Nucleus accumbens (tissue), 56 donors: ENCODE measurements at places on chromosomes 12 and 14.

DNA sequence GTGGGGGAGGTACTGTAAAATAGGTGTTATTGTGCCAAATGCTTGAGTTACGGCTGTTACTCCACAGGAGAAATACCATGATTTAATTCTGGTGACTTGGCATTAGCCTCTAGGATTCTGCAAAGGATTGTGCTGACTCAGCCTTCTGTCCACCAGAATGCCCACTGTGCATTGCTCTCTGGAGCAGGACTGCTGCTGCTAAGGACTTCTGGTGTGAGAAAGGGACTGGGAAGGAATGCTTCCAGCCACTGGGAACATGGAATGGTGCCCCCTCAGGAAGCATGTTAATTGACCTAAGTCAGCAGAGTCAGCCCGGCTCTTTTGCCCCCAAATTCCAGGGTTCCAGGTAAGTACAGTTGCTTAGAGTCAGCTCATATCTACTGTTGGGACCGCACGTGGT, 32.9 kb downstream of the ZFHX2 start:
- DNase-seq: no peak

DNA sequence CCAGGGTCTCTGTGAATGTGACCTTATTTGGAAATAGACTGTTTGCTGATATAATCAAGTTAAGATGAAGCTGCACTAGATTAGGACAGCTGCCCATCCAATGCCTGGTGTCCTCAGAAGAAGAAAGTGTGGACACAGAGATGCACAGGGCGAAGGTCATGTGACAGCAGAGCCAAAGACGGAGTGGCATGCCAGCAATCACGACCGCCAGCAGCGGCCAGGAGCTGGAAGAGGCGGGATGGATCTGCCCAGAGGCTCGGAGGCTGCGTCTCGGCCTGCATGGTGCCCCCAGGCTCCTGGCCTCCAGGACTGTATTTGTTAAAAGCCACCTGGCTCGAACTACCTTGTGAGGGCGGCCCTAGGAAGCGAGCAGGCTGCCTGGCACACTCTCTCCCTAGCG, 76.5 kb downstream of the RFLNA start:
- no peak for DNase-seq

- DNase-seq: no peak
Observed at GRCh38 chr12:22882559-22882958, 257.6 kb downstream of the ETNK1 start.

DNA sequence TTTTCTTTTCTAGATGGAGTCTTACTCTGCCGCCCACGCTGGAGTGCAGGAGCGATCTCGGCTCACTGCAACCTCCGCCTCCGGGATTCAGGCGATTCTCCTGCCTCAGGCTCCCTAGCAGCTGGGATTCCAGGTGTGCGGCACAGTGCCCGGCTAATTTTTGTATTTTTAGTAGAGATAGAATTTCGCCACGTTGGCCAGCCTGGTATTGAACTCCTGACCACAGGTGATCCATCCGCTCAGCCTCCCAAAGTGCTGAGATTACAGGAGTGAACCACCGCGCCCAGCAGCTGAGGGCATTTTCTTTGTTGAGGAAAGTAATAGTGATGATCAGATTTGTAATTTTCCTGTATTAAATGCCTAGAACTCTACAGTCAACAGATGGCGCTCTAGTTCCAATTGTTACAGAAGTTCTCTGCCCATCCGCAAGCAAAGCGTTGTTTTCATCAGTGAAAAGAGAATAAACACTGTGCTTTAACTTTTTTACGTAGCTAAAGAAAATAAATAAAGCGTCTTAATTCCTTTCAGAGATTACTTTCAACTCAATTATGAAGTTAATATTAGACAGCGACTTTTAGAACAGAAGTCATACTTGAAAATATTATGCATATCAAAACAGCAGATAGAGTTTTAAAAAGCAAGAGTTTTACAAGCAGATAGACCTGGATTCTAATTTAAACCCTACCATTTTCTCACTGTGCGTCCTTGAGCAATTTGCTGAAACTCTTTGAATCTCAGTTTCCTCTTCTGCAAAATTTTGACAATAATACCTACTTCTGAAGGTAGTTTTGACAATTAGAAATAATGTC, 335.1 kb downstream of the DUSP6 start:
- peak; percentile 12 for DNase-seq

- DNase-seq: no peak
Observed at GRCh38 chr14:91369628-91370445, 47.8 kb downstream of the CCDC88C start.

DNA sequence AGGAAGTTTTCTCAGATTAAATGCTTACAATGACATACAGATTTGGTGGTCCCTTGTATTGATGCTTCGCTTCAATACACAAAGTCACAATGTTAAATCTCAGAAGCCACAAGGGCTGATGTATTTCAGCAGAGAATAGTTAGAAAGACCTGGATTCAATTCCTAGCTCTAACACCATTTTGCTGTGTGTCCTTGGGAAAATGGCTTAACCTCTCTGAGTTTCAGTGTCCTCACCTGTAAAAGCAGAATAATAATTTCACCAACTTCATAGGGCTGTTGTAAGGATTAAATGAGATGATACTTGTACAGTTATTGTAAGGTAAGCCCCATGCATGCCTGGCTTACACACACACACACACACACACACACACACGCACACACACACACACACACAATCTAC, 30.3 kb downstream of the P2RX7 start:
- no peak for DNase-seq

- DNase-seq: no peak
Observed at GRCh38 chr14:79791055-79791732, 420.1 kb downstream of the DIO2 start.

GRCh38 chr12:45419317-45419814, 203.5 kb downstream of the ANO6 start:
- DNase-seq: no peak

GRCh38 chr12:117674313-117674712, 294.5 kb downstream of the KSR2 start:
- DNase-seq: no peak

GRCh38 chr12:90216815-90217214, 508.2 kb upstream of the ATP2B1 start:
- DNase-seq: no peak

DNA sequence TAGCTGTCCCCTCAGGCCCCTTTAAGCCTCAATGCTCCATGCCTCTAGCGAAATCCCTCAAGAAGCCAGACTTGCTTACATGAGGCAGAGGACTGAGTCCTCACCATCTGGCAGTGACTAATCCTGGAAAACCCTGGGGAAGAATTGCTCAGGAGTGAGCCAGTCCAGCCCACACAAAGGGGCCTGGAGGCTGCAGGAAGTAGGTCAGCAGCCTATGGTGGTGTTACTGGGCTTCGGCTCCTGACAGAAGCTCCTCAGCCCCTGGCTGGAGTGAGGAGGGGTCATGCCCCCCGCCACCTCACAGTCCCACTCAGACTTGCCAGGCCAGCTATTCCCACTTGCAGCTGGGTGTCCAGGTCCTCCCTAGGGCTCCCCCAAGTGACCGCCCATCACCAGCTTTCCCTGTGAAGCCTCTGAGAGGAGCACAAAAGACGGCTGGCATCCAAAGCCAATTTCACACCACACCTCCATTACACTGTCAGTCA, 250.5 kb downstream of the DPF3 start:
- DNase-seq: no peak

GRCh38 chr12:75447691-75448393, 32.7 kb upstream of the GLIPR1 start:
- no peak for DNase-seq
